Colonic mucosa (tissue), 4 donors: ENCODE measurements at places on chromosomes 12 and 14. TPM values are rescaled to one million over a fixed set of nuclear protein-coding genes. Genes with fewer than 3 reads are reported as not detected.

GRCh38 chr14:68574906-68575305 is 218.0 kb downstream of the ZFP36L1 start:
- no peak for DNase-seq
- no peak overlapping the region for H3K27ac ChIP-seq
- no peaks in the 10 kb centered on the region for H3K4me1 ChIP-seq

- no peak overlapping the region for H3K27ac ChIP-seq
- DNase-seq: no peak
- no peak overlapping the region for H3K4me3 ChIP-seq
- H3K27me3 ChIP-seq: no peaks in the 10 kb centered on the region
Observed at GRCh38 chr12:48263617-48264016, 60.5 kb upstream of the OR10AD1 start.

- H3K27me3 ChIP-seq: no peaks in the 10 kb centered on the region
Observed at GRCh38 chr12:4026517-4026916, 153.3 kb upstream of the PARP11 start.

Gene PTPRO
- total RNA-seq: 26.1 TPM
